Osteoblast (primary cell): ENCODE measurements at places on chromosomes 4 and X. TPM values are rescaled to one million over a fixed set of nuclear protein-coding genes. Genes with fewer than 3 reads are reported as not detected.

DNA sequence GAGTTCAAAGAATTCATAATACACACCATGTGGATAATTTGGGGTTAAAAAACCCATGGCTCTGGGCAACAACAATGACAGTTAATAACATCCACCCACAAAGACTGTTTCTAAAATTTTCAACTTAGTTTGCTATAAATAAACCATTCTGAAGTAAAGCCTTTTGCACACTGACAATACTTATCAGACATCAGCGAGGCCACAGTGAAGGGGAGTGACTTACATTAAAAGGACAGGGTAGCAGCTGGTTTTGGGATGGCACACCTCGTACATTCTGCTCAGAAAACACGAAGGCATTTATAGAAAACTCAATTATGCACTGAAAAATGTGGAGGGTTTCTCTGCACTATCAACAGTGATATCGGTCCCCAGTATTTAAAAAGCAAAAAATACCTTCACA lies 4.9 kb upstream of the ASB11 start:
- DNase-seq = no peak

- DNase-seq = no peak
Observed at GRCh38 chr4:176189891-176190795, 5.2 kb downstream of the SPATA4 start.

GRCh38 chr4:167930166-167930565 lies 162.2 kb upstream of the ANXA10 start:
- no peak for DNase-seq

GRCh38 chrX:72308566-72309296 lies 3.0 kb upstream of the CITED1 start:
- peak; percentile 94 for DNase-seq

- DNase-seq = no peak
Observed at GRCh38 chr4:88854481-88854880, 156.9 kb upstream of the NAP1L5 start.

DNA sequence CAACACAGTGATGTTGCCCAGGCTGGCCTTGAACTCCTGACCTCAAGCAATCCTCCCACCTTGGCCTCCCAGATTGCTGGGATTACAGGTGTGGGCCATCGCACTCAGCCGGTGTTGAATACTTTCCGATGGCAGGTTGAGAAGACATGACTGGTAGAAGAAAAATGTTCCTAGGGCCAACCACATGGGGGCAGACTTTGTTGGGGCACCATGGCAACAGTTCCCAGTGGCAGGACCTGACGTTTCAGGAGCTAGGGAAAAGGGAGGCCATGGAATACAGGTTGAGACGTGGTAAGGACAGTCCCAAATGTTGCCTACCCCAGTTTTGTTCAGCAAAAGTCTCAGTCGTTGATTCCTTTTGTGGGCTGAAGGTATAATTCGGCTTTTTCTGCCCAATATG lies 134.6 kb downstream of the ASMT start:
- no peak for DNase-seq

DNA sequence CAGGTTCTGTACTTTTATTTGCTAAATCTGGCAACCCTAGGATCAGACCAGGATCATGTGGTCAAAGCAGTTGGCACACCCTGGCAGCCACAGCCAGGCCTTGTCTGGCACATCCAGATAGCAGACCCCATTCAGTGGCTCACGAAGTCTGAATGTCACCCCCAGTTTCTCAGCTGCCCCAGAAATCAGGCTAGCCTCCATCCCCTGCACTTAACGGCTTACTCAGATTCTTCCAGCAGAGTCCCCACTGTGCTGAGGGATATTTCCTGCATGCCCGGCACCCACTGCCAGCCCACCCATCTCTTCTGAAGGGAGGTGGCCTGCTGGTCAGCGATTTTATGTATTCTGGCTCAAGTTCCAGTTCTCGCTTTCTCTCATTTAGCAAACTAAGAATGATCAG lies 4.7 kb upstream of the AWAT2 start:
- DNase-seq = no peak

The SLC34A2 gene
- total RNA-seq = not detected in 2 replicates

- DNase-seq = peak; percentile 73
Observed at GRCh38 chr4:119286377-119287002, 35.4 kb downstream of the FABP2 start.

DNA sequence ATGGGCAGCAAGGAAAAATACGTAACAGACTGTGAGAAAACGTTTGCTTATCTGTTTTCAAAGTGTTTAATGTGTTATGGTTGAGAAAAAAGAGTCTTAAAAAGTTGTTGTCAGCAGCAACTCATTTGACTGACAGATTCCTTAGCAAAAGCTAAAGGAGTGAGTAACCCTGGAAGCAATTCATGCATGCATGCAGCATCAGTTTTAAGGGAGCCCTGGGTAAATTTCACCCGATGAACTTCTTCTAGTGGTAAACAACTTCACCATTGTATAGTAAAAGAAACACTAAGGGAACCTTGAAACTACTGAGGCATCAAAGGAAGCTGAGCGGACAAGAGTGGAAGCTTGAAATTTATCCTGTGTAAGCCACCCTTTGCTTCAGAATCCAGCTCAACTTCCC lies 583.2 kb upstream of the INTU start:
- DNase-seq = no peak

- no peak for DNase-seq
Observed at GRCh38 chr4:25505637-25505991, 128.6 kb downstream of the ANAPC4 start.

DNA sequence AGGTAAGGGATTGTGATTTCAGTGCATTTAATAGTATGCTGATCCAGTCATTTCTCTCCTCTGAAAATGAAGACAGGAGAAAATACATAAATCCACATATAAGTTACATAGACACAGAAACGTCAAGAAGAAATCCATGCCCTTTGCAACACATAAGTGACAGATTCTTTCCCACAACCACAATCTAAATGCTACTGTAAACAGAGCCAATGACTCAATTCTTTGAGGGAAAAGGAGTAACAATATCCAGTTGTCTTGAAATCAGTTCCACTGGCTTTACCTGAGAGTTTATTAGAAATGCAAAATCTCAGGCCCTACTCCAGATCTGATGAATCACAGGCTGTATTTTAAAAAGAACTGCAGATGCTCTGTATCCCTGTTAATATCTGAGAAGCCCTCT lies 66.4 kb downstream of the ARAP2 start:
- DNase-seq = no peak
